Activated CD8-positive, alpha-beta T cell treated with anti-CD3 and anti-CD28 coated beads, Interleukin-2, amount 10 ng/mL, durations not matched to agents 7 days and 5 days (primary cell): ENCODE measurements at places on chromosomes 16 and 17.
A peak's percentile ranks its signal among the peaks of the same experiment; 100 is the strongest.

DNA sequence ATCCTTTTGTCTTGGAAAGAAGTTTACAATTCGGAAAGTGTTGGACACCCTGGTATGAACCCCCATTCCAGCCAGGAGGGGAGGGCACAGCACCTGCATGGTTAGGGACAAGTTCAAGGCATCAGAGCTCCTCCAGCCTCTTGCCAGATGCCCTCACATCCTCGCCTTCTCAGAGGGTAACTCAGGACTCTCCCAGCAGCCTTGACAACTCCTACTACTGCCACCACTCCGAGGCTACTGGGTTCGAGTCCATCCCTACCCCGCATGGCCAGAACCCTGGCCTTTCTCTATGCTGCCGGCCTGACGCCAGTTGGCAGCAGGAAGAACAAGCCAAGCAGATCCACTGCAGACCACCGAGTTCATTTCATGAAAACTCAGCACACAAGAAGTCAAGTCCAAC is 34.1 kb downstream of the AXIN2 start:
- no peak overlapping the region for H3K27ac ChIP-seq
- H3K4me3 ChIP-seq, result no peak overlapping the region
- H3K36me3 ChIP-seq, result no peaks in the 10 kb centered on the region
- no peak for DNase-seq
- H3K27me3 ChIP-seq, result peaks cover 15% of the 10 kb centered on the region

GRCh38 chr16:4795828-4796572 is 831 bp downstream of the SMIM22 start:
- H3K4me1 ChIP-seq, result peaks cover 12% of the 10 kb centered on the region
- H3K27me3 ChIP-seq, result no peaks in the 10 kb centered on the region
- H3K4me3 ChIP-seq, result no peak overlapping the region
- no peak overlapping the region for H3K27ac ChIP-seq

GRCh38 chr16:87057211-87057881 is 259.8 kb downstream of the C16orf95 start:
- no peak overlapping the region for H3K27ac ChIP-seq
- DNase-seq, result no peak
- peaks cover 8% of the 10 kb centered on the region for H3K27me3 ChIP-seq
- no peaks in the 10 kb centered on the region for H3K4me1 ChIP-seq
- no peak overlapping the region for H3K4me3 ChIP-seq

GRCh38 chr17:17412326-17412725 is 64.5 kb upstream of the MED9 start:
- H3K27me3 ChIP-seq, result peaks cover 16% of the 10 kb centered on the region
- H3K4me3 ChIP-seq, result no peak overlapping the region
- H3K27ac ChIP-seq, result no peak overlapping the region
- DNase-seq, result no peak
- peaks cover 63% of the 10 kb centered on the region for H3K4me1 ChIP-seq
- peaks cover 5% of the 10 kb centered on the region for H3K36me3 ChIP-seq

DNA sequence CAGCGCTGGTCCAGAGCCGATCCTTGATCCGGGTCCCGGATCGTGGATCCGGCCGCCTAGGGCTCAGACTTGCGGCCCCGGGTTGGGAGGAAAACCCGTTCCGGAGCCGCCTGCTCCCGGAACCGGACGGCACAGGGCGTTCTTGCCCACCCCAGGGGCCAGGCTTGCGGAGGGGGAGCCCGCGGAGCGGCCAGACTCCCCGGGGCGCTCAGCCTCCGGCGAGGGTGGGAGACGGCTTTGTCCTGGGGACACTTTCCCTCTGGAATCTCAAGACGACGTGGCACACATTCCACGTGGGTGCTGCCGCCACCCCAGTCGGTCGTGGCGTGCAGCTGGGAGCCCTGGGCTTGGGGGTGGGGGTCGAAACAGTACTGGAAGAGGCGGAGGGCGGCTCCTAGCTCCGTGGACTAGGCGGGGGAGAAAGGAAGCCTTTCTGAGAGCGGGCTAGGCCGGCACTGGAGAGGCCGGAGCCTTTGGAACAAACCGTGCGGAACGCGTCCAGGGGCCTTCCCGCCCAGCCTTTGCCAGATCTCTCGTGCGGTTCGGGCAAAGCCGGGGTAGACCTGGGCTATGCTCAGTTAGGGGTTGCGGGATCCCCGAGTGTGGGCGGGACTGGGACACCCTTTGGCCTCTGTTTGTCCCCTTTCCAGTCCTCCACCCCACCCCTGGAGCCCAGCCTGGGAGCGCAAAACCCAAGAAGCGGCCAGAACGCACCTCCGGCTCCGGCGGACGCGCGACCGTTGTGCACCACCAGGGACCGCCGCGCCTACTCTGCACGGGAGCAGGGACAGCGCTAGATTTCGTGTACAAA is 26.5 kb downstream of the SREBF1 start:
- no peaks in the 10 kb centered on the region for H3K27me3 ChIP-seq
- H3K4me1 ChIP-seq, result peaks cover 34% of the 10 kb centered on the region
- no peak overlapping the region for H3K4me3 ChIP-seq

- H3K4me1 ChIP-seq, result peaks cover 41% of the 10 kb centered on the region
- H3K27me3 ChIP-seq, result no peaks in the 10 kb centered on the region
- no peak for DNase-seq
- no peak overlapping the region for H3K27ac ChIP-seq
These were observed 92.6 kb downstream of the CLEC16A start for GRCh38 chr16:11036868-11037410.

DNA sequence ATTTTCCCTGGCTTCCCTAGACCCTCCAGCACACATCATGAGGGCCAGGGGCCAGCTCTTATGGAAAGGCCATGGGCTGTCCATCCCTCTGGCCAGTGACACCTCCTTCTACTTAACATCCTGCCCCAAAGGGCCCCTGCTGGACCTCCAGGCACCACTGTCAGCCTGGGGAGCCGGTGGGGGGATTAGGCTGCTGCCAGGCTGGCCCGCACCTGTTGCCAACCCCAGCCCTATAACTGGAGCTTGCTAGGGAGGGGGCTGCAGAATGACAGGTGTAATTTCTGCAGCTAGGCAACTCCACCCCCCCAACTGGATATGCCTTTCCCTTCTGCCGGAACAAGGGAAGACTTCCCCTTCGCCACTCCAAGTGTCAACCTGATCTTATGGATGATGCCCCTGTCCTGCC is 12.5 kb downstream of the RARA start:
- peak overlapping the region; percentile 98 for H3K27ac ChIP-seq
- H3K4me3 ChIP-seq, result peak overlapping the region; percentile 95
- H3K4me1 ChIP-seq, result peaks cover 77% of the 10 kb centered on the region
- peaks cover 50% of the 10 kb centered on the region for H3K36me3 ChIP-seq
- no peak for DNase-seq

GRCh38 chr17:13704333-13704732 is 102.6 kb upstream of the HS3ST3A1 start:
- no peaks in the 10 kb centered on the region for H3K36me3 ChIP-seq
- H3K4me1 ChIP-seq, result no peaks in the 10 kb centered on the region

GRCh38 chr16:24497440-24497839 is 41.9 kb upstream of the RBBP6 start:
- H3K27ac ChIP-seq, result no peak overlapping the region
- DNase-seq, result no peak
- H3K36me3 ChIP-seq, result no peaks in the 10 kb centered on the region
- H3K4me3 ChIP-seq, result no peak overlapping the region
- no peaks in the 10 kb centered on the region for H3K4me1 ChIP-seq

- H3K4me3 ChIP-seq, result peak overlapping the region; percentile 52
- H3K36me3 ChIP-seq, result no peaks in the 10 kb centered on the region
- DNase-seq, result peak; percentile 57
- H3K27me3 ChIP-seq, result peaks cover 35% of the 10 kb centered on the region
- peaks cover 21% of the 10 kb centered on the region for H3K4me1 ChIP-seq
These were observed 31.4 kb downstream of the ACTG1 start for GRCh38 chr17:81481073-81481799.

DNA sequence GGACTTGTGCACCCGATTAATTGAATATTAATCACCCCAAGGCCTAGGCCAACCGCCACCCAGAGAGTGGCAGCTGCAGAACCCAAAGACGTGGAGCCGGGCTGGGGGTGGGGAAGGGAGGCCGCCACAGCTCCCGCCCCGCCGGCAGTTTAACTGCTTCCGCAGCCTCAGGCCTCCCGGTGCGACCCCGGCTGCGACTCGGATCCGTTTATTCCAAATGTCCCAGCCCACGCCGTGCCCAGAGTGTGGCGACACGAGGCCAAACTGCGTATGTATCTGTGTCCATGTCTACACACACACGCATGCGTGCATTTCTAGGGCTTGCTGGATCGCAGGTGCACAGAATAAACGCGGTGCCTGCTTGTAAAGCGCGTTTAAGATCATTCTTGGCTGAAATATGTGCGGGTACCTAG is 802 bp upstream of the TOB1 start:
- peaks cover 7% of the 10 kb centered on the region for H3K27me3 ChIP-seq
- peaks cover 54% of the 10 kb centered on the region for H3K4me1 ChIP-seq
- peak overlapping the region; percentile 82 for H3K4me3 ChIP-seq
- H3K36me3 ChIP-seq, result peaks cover 20% of the 10 kb centered on the region
- H3K27ac ChIP-seq, result peak overlapping the region; percentile 95
- DNase-seq, result peak; percentile 78

DNA sequence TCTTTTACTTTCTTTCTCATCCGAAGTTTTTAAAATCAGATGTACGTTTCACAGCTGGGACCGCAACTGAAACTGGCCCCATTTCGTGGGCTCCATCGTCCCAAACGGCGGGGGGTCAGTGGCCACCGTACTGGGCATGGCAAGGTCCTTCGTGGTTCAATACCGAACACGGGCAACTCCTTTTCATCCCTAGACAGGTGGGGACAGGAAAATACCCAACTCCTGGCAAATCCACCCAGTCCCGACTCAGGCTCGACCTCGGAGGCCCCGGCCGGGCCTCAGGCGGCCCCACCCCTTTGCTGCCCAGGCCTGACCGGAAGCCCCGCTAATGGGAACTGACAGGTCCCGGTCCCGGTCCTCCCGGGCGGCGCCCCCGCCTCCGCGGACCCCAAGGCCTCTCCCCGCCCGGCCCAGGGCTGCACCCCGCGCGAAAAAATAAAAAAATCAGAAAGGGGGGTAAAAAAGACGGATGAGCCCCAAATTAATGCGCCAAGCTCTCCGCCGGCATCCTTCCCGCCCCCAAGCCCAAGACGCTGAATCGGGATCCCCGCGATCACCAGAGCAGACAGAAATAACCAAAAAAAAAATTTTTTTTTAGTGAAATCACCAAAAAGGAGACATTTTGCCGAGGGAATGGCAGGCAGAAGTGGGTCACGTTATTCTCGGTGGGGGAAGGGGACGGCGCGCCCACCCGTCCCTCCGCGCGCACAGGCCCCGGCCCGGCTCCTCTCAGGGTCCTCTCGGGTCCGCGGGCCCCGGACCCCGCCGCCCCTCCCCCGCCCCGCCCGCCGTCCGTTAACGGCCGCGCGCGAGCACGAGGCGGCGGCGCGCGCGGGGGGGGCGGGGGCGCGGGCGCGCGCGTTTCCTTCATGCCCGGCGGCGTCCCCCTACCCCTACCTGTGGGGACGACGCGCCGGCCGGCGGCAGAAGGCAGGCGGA is 562 bp downstream of the ZC3H7A start:
- peaks cover 30% of the 10 kb centered on the region for H3K36me3 ChIP-seq
- no peak for DNase-seq
- peaks cover 77% of the 10 kb centered on the region for H3K4me1 ChIP-seq
- peak overlapping the region; percentile 86 for H3K4me3 ChIP-seq

DNA sequence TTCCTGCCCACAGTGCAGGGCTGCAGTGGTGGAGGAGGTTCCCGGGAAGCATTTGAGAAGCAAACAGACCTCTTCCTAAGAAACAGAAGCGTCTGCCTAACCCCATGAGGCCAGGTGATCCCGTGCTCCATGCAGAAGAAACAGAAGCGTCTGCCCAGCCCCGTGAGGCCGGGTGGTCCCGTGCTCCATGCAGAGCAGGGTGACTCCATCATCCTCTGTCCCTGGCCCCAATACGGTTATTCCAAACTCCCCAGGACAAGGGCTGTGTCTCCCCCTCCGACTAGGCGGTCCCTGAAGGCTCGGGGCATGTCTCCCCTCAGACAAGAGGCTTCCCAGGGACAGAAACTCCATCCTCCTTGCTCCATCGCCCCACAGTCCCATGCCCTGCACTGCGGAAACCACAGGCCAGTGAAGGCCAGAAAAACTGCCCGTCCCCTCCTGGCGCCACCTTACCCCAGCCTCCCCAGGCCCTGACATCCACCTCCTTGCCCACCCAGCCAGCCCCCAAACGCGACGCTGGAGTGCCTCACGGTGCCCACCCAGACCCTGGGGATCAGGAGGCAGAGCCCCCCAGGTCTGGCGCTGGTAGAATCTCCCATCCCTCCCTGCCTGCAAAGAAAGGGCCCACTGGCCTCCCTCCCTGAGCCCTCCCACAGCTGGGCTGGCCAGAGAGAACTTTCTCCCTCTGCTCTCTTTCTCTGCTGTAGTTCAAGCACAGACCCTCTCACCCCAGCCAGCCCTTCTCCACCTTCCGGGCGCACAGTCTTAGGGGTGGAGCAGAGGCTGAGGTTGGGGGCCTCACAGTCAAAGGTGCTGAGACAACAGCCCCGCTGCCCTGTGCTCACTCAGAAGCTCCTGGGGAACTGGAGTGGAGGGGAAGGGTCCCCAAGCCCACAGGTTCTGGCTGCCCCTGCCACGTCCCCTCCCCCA is 30.6 kb upstream of the KRT17 start:
- no peaks in the 10 kb centered on the region for H3K27me3 ChIP-seq
- H3K36me3 ChIP-seq, result no peaks in the 10 kb centered on the region

- H3K36me3 ChIP-seq, result no peaks in the 10 kb centered on the region
- DNase-seq, result peak; percentile 27
- no peaks in the 10 kb centered on the region for H3K4me1 ChIP-seq
- H3K27me3 ChIP-seq, result peaks cover 21% of the 10 kb centered on the region
These were observed 266.4 kb downstream of the MAF start for GRCh38 chr16:79334127-79334526.

DNA sequence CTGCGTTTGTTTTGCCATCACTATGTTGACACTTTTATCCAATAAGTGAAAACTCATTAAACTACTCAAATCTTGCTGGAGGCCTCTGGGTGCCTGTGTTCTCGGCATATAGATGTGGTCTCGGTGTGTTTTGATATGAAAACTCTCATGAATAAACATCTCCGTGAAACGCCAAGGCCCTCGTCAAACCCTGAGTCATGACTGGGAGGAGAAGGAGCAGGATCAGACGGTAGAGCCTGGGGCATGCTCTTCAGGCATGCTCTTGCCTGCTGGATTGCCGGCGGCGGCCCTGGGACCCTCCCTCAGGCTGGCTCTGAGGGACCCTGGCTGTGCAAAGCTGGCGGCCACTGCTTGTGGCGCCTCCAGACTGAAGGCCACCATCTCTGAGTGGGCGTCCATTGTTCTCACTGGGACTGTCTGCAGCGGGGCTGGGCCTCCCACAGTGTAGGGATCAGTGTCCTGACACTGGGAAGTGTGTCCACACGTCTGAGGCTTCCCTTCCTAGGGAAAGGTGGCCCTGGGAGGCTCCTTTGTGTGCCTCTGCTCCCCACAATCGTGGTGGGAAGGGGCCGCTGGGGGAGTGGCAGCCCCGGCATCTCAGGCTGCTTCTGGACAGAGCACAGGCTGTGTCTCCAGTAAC is 1.7 kb upstream of the NPB start:
- no peak for DNase-seq
- H3K4me3 ChIP-seq, result no peak overlapping the region
- H3K27me3 ChIP-seq, result peaks cover 8% of the 10 kb centered on the region
- no peak overlapping the region for H3K27ac ChIP-seq
- no peaks in the 10 kb centered on the region for H3K4me1 ChIP-seq

DNA sequence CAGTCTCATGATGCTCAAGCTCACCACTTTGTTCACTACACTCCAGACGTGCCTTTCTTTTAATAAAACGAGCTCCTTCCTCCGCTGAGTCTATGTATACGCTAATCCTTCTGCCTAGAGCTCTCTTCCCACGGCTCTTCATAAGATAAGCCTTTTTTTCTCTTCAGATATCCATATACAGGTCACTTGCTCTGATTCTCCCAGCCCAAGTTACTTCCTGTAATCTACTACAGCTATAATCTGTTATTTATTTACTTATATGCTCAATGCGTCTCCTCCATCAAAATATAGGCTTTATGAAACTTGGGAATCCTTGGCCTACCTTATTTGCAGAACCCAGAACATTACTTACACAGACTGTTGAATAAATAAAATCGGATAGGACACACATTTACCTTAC is 17.4 kb downstream of the C16orf87 start:
- no peak overlapping the region for H3K4me3 ChIP-seq
- H3K4me1 ChIP-seq, result peaks cover 16% of the 10 kb centered on the region
- peaks cover 27% of the 10 kb centered on the region for H3K36me3 ChIP-seq
- no peak for DNase-seq
